Fibroblast of skin of left biceps (primary cell): ENCODE measurements at places on chromosomes 3 and 15.
A peak's percentile ranks its signal among the peaks of the same experiment; 100 is the strongest.

GRCh38 chr3:129824926-129825541, 68.5 kb downstream of the TMCC1 start:
- no peak for DNase-seq

DNA sequence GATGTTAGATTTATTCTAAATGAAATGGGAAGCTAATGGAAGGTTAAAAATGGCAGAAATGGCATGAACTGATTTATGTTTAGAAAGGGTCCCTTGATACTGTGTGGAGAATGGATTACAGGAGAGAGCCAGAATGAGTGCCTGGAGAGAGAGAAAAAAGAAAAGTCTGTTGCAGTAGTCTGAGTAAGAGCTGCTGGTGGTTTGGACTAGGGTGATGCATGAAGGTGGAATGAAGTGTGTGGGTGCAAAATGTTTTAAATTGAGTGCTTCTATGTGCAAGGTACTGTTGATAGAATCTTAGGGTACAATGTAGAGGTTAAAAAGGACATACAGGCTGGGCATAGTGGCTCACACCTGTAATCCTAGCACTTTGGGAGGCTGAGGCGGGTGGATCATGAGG, 11.4 kb upstream of the MGA start:
- no peak for DNase-seq

DNA sequence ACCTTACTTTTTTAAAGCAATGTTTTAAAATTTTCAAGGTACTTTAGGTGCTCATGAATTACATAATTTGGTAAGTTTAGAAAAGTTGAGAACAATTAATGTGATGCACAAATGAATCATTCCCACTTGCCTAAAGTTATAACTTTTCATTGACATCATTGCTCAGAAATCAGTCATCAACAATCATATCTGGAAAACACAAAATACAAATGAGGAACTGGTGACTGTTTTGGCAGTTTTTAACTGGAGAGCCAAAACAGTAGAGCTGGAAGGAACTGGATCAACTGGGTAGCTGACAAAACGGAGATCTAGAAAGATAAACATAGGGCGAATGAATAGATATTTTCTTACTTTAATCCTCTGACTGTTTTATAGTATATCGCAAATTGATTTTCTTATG, 767.1 kb downstream of the IGSF11 start:
- no peak for DNase-seq

DNA sequence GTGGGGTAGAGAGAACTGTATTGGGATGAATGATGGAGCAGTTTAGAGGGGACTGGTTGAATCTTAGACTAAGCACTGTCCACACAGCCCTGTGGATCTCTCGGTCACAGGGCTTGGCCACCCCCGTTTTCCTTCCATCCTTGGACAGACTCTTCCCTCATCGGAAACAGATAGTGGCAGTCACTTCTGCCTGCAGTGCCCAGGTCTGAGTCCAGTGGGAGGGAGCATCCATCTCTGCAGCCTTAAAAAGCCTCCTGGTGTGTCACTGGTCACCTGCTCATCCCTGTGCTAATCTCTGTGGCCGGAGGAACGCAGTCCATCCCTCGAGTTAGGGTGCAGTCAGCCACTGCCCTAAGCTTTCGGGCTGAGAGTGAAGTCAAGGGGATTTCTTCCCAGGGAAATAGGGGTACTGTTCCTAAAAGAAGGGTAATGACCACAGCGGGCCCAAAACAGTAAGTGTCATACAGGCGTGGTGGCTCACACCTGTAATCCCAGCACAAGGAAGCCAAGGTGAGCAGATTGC, 32.0 kb downstream of the PLA2G4D start:
- DNase-seq, result no peak

DNA sequence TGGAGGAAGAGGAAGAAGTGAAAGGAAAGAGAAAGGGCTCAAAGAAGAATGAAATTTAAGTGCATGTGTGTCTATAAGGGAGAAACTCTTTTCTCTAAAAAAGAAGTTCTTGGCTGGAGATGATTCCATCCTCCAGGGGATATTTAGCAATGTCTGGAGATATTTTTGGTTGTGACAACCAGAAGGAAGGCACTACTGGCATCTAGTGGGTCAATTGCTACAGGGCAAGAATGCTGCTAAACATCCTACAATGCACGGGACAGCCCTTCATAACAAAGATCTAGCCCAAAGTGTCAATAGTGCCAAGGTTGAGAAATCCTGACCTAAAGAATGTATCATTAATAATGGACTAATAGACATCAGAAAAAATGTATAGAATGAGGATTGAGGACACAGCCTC, 57.4 kb upstream of the ST3GAL6 start:
- DNase-seq, result no peak

DNA sequence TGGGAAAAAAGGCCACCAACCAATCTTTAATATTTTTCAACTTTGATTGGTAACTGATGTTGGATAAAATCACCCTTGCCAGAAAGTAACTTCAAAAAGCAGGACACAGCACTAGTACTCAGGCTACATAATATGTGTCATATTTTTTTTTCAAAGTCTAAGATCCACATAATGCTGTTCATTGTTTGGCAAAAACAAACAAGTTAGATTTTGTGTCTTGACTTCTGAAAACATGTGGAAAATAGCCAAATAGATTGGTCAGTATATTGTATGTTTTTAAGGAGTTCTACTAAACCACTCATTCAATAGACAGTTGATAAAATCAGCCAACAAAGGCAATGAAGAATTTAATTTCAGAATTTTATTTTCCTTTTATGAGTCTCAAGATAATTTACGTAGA, 111.7 kb upstream of the CCDC54 start:
- DNase-seq, result no peak

DNA sequence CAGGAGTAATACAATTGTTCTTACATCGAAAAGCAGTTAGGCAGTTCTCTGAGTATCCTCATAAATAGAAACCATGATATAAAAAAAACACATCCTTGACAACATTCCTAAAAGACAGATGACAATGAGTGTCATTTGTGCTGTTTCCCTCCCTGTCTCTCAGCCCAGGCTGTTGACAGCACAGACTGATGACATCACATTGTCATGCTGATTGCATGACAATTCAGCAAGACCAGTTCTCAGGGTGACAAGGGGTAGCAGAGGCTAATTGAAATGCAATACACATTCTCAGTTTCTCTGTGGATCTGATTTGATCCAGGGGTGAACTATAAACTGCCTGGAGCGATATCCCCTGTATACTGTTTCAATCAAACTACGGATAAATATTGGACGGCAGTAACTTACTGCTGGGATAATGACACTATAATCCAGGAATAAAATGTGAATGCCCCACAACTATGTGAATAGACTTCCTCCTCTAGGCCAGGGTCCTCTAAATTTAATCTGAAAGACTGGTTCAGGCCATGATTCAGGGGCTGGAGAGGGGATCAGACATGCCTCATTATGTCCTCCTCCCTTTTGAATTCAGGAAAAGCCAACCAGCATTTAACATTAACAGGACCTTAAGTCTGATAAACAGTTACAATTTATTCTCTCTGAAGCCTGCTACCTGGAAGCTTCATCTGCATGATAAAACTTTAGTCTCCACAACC, 16.7 kb upstream of the EIF1B start:
- no peak for DNase-seq

DNA sequence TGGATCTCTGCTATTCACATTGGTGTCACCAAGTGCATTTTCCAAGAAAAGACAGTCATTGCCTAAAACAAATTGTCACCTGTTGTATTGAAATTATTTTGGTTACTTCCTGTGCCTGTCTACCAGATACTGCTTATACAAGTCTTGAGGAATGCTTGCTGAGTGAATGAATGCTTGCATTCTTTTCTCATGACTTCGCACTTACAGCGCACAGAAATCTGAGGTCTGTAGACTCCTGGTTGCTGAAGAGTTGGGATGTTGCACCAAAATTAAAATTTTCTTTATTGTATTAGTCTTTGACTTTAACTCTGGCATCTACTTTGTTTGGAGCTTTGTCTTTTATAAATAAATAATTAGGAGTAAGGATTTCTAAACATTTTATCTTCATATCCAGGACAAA, 28.4 kb downstream of the SH3GL3 start:
- peak; percentile 21 for DNase-seq

- no peak for DNase-seq
These were observed 22.1 kb downstream of the PPCDC start for GRCh38 chr15:75045332-75046015.

DNA sequence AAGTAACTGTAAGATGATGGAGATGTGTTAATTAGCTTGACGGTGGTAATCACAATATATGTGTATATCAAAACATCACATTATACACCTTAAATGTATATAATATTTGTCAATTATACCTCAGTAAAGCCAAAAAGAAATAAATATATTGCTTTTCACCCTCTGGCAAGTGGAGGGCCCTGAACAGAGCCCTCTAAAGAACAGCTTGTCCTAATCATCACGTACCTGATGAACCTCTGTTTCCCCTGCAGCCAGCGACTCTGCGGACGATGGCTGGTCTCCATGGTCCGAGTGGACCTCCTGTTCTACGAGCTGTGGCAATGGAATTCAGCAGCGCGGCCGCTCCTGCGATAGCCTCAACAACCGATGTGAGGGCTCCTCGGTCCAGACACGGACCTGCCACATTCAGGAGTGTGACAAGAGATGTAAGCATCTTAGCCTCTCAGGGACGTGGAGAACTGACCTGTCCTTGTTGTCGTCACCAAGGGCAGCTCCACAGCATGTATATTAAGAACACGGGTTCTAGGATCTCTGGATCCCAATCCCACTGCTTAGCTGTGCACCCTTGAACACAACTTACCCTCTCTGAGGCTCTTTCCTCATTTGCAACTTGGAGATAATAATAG, 6.3 kb downstream of the THBS1 start:
- DNase-seq, result peak; percentile 28

GRCh38 chr3:15094187-15094875, 4.6 kb downstream of the RBSN start:
- DNase-seq, result no peak

GRCh38 chr3:146164071-146164470, 3.1 kb upstream of the PLOD2 start:
- no peak for DNase-seq

GRCh38 chr15:84731774-84732173, 15.8 kb upstream of the SEC11A start:
- no peak for DNase-seq

DNA sequence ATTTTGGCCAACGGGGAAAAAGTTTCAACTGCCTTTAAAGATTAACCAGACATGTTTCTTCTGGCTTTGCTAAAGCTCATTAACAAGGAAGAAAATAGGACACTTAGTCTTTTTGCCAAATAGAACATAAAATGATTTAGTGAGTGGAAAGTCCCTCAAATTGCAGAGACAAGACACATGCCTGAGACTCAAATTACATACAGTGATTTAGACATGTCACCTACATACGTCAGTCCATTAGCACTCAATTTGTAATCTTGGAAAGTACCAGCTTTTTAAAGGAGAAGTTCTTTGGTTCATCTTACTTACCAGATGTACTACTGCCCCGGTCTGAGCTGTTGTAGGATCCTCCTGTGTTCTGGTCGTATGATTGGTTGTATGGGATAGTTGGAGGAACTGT, 1134.2 kb downstream of the ROBO1 start:
- DNase-seq, result no peak

- DNase-seq, result no peak
These were observed 86.5 kb upstream of the PFN2 start for GRCh38 chr3:150057227-150057626.

GRCh38 chr3:10336761-10337160, 15.8 kb upstream of the SEC13 start:
- no peak for DNase-seq

DNA sequence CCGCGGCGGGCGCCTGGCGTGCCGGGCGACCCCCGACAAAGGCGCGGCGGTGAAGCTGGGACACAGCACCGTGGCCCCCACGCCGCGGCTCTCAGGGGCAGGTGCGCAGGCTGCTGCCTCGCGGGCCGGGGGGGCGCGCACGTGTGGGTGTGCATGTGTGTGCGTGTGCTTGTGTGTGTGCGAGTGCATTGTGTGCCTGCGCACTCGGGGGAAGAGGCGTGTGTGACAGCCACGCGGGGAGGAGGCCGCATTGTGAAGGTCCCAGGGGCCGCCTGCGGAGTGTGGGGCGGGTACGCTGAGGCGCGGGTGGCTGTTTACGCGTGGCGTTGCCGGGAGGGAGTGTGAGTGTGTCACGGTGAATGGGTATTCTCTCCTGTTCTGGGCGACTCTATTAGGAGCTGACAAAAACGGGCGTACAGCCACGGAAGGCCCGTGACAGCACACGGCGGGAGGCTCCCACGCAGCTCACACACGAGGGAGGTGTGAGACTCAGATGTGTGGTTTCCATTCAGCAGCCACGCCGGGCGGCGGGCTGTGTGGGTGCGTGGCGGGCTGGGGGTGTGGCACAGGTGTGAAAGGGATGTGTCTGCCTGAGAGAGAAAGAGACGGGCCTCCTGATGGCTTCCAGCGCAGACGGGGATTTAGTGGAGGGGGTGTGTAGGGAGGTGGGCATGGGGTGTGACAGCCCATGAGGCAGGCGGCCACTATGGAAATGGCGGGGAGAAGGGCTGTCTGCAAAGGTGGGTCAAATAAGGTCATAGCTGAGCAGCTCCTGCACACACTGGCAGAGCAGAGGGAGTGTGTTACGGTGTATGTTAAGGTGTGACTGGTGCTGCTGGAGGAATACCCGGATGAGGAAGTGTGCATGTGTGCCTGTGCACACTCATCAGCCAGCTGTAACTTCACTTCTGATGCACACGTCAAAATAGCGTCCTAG, 750 bp downstream of the PODXL2 start:
- no peak for DNase-seq

DNA sequence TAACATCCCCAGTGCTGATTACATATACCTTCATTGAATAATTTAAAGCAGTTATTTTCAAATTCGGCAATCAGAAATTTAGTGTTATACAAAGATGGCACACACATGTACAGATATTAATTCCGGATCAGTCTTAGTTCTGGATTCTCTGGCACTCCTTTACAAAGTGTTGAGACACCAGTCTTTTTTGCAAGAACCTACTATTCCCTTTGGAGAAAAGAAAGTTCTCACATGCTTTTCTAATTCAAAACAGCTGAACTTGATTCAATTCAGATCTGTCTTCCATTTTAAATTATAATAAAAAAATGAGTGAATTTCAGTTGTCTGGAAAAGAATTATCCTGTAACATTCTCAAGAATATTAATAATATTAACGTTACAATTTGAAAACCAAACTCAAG, 20.4 kb downstream of the CCDC191 start:
- DNase-seq, result no peak

GRCh38 chr3:130894130-130894985, 474 bp downstream of the ATP2C1 start:
- DNase-seq, result no peak

GRCh38 chr15:60091157-60091556, 87.0 kb downstream of the FOXB1 start:
- DNase-seq, result no peak

GRCh38 chr3:170726976-170727661, 141.2 kb upstream of the SLC7A14 start:
- DNase-seq, result peak; percentile 84
